ENCODE measurements at places on chromosomes 6 and 20.
A peak's percentile ranks its signal among the peaks of the same experiment; 100 is the strongest.

- DNase-seq = peak; percentile 16
Measured at GRCh38 chr20:438571-439469, 23.5 kb downstream of the TBC1D20 start.

GRCh38 chr6:123808556-123808955 lies 4.9 kb downstream of the NKAIN2 start:
- DNase-seq = no peak

DNA sequence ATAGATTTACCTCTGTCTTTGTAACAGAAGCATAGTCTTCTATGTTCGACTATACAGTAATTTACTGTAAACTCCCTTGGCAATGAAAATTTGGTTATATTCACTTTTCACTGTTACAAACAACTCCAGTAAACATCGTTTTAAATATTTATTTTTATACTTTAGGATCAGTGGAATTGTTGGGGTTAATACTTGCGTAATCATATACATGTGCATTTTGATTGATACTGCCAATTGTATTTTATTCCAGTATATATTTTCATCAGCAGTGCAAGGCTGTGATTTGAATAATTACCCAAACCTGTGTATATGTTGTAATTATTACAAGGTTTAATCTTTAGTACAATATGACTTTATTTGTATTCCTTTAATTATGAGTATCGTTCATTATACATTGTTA lies 255.7 kb downstream of the ARID1B start:
- no peak for DNase-seq

- no peak for DNase-seq
Measured at GRCh38 chr20:31698803-31699718, 23.6 kb downstream of the BCL2L1 start.

- no peak for DNase-seq
Measured at GRCh38 chr6:158816803-158817727, 2.1 kb downstream of the EZR start.

DNA sequence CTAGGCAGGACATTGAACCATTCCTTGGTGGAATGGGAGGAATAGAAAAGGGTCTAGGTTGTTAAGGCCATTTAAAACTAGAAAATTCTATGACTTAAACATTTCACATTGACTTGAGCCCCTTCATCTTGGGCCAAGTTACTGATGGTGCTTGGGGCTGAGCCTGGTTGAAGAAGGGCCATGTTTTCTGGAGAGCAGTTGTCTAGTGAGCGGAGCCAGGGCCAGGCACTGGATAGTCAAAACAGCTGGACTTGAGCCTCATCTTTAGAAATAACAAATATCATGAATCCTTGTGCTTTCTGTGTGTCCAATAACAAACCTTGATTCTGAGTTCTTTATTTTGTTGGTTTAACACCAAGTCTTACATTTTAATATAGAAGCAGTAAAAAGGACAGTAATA lies 134.6 kb upstream of the TCF21 start:
- DNase-seq = no peak
